WTC11 (cell line): ENCODE measurements at places on chromosomes 11 and 22. TPM values are rescaled to one million over a fixed set of nuclear protein-coding genes. Genes with fewer than 3 reads are reported as not detected.

Gene FGF4
- 3.2 to 5.9 TPM (median 3.3 TPM) in 3 replicates for total RNA-seq

Gene LRRC75B
- 17.3 to 19.2 TPM (median 17.6 TPM) in 3 replicates for total RNA-seq

GRCh38 chr11:133968300-133968699, 11.5 kb upstream of the IGSF9B start:
- H3K4me3 ChIP-seq = no peak overlapping the region
- no peak overlapping the region for H3K27ac ChIP-seq
- no peaks in the 10 kb centered on the region for H3K36me3 ChIP-seq

DNA sequence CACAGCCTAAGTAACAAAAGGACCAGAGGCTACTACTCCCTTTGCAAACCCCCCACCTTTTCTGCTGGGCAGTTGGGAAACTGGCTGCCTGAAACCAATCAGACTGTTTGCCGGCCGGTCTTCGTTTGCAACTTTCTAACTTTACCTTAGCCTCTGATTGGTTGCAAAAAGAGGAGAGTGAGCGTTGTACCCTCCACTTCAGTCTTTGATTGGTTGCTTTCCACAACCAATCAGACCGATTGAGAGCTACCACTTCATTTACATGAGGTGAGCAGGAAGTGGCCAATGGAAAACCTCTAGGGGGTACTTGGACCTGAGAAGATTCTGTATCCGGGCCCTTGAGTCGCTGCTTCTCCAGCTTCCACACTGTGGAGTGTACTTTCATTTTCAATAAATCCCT, 18.8 kb upstream of the CLNS1A start:
- no peak overlapping the region for H3K4me3 ChIP-seq
- H3K36me3 ChIP-seq = no peaks in the 10 kb centered on the region
- no peak for DNase-seq
- H3K27ac ChIP-seq = no peak overlapping the region
- no peaks in the 10 kb centered on the region for H3K27me3 ChIP-seq

DNA sequence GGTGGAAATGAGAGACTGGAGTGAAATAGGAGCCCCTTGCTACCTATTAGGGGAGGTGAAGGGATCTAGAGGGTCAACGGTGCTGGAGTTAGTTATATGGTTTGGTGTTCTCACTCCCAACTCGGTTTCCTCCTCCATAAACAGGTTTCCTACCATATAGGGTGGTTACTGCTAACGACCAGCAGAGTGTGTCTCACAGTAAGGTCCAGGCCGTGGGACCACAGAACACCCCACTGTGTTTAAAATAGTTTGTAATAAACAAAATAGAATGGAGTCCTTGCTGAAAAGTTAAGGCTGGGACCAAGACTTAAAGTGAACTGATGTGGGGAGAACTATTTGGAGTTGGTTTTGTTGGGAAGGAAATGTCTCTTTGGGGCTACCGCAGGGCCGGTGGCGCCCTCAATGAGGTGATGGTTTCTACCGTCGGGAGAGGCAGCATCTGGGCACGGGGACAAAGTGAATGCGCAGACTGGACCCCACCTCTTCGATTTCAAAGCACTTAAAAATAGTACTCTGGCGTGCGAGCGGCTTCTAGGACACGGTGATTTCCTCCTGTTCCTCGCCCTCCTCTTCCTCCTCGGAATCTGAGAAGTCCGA, 4.5 kb downstream of the DBX1 start:
- no peak overlapping the region for H3K27ac ChIP-seq
- peaks cover 53% of the 10 kb centered on the region for H3K4me1 ChIP-seq
- H3K4me3 ChIP-seq = peak overlapping the region; percentile 89
